Ovary (tissue), 10 donors: ENCODE measurements at places on chromosomes 2 and 18.
A peak's percentile ranks its signal among the peaks of the same experiment; 100 is the strongest.

GRCh38 chr2:1476617-1477195 lies 63.4 kb downstream of the TPO start:
- DNase-seq: no peak

DNA sequence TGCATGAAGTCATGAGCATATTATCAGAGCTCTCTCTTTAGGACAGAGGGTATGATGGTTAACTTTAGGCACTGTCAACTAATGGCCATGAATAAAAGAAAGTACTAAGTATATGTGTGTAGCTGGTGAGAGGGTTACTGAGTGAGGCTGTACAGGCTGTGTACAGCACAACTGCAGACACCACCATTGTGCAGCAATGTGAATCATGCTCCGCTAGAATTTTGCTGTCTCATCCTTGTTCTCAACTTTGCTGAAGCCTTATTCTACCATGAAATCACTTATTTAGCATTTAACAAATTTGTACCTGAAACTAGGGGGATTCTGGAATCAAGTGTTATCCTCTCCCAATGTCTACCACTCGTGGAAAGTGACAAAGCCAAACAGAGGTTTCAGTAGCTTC lies 414.9 kb downstream of the PLCL1 start:
- DNase-seq: no peak

DNA sequence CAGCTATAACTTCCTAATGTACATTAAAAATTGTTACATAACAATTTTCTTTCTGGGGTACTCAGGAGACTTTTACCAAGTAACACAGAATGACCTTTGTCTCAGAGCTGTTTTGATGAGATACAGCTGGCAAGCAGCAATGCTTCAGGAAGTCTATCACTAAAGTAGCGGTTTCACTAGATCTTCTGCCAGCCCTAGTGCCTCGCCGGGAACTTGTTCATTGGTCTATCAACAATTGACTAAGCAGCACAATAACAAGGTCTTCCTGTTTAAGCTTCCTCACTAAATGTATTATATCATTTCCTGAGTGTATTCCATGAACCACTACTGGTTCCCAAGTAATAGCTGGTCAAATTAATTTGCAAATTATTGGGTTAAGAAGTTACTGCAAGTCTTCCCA lies 69.2 kb downstream of the TRIP12 start:
- DNase-seq: no peak

GRCh38 chr2:20781656-20782265 lies 41.1 kb downstream of the LDAH start:
- no peak for DNase-seq

DNA sequence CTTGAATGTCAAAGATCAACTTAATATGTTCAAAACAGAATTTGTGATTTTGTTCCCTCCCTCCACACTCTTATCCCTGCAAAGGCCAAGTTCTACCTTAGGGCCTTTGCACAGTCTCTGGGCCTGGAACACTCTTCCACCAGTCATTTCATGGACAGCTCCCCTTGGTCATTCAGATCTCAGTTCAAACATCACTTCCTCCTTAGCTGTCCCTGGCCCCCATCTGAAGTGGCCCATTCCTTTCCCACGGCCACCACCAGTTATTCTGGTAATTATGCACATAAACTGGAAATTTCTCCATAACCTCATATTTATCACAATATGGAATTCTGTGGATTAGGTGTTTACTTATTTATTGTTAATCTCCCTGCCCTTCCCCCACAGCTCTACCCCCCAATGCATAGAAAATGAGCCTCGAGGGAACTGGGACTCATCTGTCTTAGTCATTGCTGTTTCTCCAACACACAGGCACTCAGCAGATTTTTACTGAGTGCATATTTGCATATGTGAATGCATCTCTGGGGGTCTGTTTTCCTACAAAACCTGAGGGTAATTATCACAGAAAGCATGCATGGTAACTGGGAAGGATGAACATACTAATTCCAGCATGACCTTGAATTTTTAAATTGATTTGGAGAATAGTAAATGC lies 35.5 kb upstream of the SPTBN1 start:
- DNase-seq: no peak

DNA sequence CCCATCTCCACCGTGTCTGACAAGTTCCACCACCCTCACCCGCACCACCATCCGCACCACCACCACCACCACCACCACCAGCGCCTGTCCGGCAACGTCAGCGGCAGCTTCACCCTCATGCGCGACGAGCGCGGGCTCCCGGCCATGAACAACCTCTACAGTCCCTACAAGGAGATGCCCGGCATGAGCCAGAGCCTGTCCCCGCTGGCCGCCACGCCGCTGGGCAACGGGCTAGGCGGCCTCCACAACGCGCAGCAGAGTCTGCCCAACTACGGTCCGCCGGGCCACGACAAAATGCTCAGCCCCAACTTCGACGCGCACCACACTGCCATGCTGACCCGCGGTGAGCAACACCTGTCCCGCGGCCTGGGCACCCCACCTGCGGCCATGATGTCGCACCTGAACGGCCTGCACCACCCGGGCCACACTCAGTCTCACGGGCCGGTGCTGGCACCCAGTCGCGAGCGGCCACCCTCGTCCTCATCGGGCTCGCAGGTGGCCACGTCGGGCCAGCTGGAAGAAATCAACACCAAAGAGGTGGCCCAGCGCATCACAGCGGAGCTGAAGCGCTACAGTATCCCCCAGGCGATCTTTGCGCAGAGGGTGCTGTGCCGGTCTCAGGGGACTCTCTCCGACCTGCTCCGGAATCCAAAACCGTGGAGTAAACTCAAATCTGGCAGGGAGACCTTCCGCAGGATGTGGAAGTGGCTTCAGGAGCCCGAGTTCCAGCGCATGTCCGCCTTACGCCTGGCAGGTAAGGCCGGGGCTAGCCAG lies 1.2 kb downstream of the ONECUT2 start:
- no peak for DNase-seq

GRCh38 chr2:204748286-204748685 lies 203.0 kb downstream of the PARD3B start:
- DNase-seq: no peak

DNA sequence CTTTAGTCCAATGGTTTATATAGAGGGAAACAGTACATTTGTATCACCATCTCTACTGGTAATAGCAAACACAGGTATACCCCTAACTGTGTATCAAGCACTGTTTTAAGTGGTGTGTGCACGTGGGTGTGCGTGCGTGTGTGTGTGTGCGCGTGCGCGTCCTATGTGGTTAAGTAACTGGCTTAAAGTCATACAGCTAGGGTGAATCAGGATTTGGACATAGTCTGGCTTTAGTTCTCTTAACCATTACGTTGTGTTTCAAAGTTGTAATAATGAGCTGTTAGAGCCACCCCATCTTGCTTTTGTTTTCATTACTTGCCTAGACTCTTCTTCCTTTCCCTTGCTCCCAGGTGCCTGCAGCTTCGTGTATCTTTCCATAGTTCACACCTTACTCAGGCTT lies 2.1 kb downstream of the HADHB start:
- DNase-seq: no peak

- DNase-seq: no peak
Observed at GRCh38 chr18:34870555-34871310, 160.6 kb downstream of the DTNA start.

- DNase-seq: no peak
Observed at GRCh38 chr2:134395779-134396178, 141.9 kb downstream of the MGAT5 start.

- no peak for DNase-seq
Observed at GRCh38 chr2:189960346-189960745, 102.2 kb downstream of the MSTN start.

- DNase-seq: no peak
Observed at GRCh38 chr18:28153485-28154065, 23.4 kb downstream of the CDH2 start.

DNA sequence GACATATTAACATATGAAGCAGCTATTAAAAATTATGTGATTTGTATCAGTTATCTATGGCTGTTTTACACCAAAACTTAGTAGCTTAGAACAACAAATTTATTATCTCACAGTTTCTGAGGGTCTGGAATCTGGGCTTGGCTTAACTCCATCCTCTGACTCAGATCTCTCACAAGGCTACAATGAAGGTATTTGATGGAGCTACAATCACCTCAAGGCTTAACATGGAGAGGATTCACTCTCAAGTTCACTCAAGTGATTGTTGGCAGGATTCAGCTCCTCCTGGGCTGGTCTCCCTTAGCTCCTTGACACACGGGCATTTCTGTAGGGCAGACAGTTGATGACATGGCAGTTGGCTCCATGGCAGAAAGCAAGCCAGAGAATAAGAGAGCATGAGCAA lies 133.0 kb upstream of the SLC14A2 start:
- DNase-seq: no peak

- DNase-seq: no peak
Observed at GRCh38 chr2:202112041-202112440, 39.0 kb downstream of the KIAA2012 start.

- no peak for DNase-seq
Observed at GRCh38 chr2:66805016-66805865, 370.3 kb downstream of the MEIS1 start.

DNA sequence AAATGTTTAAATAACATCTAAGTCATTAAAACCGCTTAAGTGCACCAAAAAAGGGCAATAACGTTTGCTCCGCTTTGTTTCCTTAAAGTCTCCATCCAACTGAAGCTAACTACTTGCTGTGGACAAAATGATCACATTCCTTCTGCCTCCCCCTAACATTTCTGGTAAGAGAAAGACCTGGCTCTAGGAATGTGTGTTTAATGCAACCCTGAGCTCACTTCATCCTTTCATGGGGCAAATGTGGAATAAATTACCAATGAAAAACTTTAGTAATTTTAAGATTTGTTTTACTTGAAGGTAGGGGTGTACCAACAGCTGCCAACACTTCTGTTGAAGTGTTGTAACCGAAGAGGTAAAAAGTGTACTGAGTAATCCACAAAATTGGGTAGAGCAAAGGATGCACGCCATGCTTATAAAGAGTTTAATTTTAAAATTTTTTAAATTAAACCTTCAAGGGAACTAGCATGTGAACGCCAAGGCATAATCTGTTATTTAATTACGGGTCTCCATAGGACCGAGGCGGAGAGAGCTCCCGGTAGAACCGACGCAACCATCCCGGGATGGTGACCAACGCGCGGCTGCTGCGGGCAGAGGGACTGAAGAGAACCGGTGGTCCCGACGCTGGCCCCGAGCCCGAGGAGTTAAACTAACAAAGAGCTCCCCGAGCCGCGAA lies 1.1 kb downstream of the HNRNPLL start:
- DNase-seq: no peak

DNA sequence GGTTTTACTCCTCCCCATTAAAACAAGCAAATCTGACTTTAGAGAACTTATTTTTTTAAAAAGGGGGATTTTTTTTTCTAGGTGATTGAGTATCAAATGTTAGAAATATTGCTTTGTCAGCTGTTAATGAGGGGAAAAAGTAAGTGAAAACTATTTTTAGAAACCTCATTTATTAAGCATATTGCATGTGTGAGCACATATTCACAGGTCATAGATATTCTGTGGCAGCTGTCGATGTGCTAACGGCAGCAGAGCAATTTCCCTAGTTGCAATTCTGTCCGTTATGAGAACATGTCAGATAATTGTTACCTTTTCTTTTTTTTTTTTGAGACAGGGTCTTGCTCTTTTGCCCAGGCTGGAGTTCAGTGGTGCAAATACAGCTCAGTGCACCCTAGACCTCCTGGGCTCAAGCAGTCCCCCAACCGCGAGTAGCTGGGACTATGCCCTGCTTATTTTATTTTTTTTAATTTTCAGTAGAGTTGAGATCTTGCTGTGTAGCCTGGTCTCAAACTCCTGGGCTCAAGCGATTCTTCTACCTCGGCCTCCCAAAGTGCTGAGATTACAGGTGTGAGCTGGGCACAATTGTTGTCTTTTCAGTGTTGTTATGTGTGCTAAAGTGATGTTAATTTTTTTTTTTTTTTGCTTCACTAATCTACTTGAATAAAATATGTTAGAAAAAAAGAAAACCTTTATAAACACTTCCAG lies 69.8 kb downstream of the MTA3 start:
- no peak for DNase-seq

- no peak for DNase-seq
Observed at GRCh38 chr18:48405978-48406377, 3.2 kb downstream of the ZBTB7C start.

DNA sequence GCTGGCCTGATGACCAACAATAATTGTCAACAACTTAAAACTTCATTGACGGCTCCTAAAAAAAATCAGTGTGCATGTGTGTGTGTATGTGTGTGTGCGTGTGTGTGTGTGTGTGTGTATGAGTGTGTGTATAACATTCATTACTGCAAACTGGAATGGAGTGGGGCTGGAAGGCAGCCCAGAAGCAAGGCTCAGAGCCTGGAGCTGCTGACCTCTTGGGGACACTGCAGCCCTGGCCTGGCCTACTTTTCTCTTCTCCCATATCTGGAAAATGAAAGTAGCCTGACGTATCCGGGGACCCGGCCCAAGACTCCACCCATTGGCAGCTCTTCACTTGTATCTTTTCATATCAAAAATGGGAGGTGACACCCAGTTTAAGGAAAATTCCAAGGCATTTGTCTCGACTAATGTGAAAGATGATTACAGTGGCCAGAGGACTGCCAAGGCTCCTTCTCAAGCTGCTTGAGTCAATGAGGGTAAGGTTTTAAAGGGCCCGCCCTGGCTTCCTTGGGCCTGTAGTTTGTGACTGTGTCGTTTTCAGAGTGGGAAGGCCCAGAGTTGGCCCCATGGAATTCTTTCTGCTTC lies 72.4 kb upstream of the IL1R1 start:
- DNase-seq: peak; percentile 82

DNA sequence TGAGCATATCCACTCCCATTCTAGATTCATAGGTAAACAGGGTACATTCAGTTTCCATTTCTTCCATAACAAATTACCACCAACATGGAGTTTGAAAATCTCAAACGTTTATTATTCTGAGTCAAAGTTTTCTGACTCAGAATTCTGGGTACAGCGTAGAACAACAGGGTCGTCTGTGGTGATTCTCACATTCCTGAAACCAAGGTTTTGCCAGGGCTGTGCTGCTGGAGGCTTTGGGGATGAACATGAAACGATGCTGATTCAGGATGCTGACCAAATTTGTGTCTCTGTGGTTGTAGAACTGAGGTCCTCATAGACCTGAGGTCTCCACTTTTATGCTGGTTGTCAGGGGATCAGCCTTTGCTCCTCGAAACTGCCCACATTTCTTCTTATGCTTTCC lies 255.7 kb downstream of the DSEL start:
- DNase-seq: no peak

DNA sequence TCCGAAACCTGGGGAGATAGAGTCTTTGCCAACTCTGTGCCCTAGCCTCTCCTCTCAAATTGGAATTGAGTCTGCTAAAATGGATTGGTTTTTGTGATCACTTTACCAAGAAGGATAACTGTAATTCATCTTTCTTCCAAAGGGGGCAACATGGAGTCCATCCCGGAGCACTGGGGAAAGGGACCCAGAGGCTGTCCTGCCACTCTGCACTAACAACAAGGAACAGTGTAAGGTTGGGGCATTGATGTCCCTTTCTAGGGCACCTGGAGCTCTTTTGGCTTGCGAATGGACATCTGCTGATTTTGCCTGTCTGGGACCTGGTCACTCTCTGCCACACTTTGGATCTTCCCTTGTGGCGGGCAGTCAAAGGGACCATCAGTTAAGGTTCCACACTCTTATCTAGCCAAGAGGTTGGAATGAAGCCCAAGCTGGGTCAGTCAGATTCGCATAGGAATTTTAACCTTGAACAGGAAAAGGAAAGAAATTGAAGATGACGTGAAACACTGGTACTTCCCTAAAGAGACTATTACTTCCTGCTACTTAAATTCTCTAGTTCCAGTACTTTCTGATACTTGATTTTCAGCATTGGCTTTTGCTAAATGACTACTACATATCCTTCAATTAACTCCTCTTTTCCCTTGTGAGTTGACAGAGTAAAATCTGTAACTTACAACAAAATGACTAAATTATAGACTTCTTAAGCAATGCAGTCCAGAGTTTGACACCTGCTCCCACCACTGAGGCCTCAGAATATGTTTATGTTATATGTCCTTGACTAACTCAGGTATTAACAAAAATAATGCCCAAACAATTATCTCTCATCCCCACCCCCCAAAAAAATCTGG lies 64.7 kb upstream of the KLF7 start:
- no peak for DNase-seq
